ENCODE measurements at places on chromosomes 7 and 10.

DNA sequence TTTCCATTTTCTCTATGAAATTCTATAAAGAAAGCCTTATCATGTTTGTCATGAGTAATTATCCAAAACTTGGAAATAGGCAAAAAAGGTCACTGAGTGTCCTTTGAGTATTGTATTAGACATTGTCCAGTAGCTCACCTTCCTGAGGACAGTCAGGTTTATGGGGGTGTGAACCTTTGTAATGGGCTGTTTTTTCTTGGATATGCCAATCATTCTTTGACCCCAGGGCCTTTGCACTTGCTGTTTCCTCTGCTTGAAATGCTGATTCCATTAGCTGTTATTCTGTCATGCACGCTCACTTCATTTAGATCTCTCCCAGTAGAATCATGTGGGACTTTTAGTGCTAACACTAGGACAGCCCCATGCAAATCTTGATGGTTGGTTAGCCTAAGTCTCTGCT is 4.9 kb downstream of the CCDC172 start:
- no peak for DNase-seq

DNA sequence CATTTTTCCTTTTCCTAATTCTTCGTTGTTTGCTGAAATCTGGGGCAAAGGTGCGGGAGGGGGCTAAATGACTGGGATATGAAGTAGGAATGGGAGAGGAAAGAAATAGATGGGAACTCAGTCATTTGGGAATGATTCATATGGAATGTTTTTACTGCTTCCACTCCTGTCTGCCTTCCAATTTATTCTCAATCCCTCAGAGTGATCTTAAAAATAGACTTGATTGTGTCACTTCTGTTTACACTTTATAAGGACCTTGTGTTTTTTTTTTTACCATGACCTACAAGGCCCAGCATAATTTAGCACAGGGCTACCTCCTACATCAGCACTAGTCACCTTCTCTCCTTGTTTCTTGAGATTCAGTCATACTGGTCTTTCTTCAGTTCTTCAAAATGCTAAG is 97.9 kb downstream of the PTEN start:
- DNase-seq, result no peak

GRCh38 chr10:74585231-74586087 is 240.9 kb upstream of the KAT6B start:
- DNase-seq, result no peak

DNA sequence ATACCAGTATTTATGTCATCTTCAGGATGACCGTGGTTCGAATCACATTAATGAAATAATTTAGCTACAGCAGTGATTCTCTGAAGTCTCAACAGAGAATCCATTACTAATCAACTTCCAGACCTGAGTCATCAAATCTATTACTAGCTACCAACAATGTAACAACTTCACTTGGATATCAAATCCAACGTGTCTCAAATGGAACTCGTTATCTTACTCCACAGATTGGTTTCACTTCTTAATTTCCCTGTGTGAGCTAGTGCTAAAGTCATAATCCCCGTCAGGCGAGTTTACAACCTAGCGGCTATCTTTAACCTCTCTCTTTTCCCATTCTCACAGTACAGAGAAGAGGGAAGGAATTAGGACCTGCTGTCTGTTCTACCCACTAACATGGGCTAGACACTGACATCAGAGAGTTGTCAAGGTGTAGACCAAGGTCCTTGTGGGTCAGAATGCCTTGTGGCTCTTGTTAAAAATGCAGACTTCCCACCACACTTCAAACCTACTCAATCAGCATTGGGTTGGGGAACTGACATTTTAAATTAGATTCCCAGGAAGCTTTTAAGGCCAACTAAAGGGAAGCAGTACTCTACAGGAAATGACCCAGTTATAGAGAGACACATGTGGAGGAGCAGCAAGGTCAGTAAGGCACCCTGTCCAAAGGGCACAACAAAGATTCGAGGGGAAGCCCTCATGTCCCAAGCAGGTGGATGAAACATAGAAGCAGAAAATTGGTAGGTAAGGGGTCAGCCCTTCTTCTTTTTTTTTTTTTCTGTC is 57.3 kb upstream of the GSAP start:
- no peak for DNase-seq

GRCh38 chr10:25441270-25441669 is 266.5 kb downstream of the GPR158 start:
- no peak for DNase-seq

- DNase-seq, result no peak
These were observed 25.8 kb downstream of the LAMB4 start for GRCh38 chr7:108104324-108104723.

DNA sequence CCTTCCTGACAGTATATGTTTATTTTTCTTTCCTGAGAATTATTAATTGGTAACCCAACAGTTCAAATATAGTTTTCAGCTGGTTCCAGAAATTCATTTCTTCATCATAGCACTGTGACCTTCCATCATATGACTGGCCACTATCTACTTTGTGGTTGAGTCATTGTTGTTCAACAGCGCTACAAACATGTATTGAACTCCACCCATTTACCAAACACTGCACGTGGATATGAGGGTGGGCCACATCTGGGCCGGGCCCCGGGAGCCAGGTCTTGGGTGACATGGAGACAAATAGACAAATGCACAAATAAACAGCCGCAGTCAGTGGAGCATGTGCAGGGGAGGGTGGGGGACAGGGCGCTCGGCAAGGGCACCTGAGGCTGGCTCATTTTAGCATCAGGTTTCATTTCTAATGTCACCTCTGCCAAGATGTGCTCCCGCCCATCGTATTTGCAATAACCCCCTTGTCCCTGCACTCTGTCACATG is 24.0 kb upstream of the EEPD1 start:
- DNase-seq, result no peak

GRCh38 chr7:155792315-155792960 is 19.8 kb downstream of the SHH start:
- no peak for DNase-seq

DNA sequence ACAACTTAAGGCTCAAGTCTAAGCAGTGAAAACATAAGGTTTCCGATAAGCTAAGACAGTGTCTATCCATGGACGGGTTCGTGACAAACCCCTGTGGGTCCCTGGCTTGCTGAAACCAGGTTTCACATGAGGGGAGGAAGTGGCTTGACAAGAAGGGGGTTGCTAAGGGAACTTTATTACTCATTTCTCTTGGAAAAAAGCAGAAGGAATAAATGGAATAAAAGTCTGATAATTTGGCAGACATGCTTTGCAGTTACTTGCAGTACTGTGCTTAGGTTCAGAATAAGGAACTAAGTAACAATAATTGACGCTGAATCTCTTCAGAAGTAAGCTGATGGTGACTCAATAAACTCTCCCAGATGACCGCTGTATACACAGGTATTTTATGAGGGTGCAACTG is 34.7 kb downstream of the RBM17 start:
- no peak for DNase-seq

DNA sequence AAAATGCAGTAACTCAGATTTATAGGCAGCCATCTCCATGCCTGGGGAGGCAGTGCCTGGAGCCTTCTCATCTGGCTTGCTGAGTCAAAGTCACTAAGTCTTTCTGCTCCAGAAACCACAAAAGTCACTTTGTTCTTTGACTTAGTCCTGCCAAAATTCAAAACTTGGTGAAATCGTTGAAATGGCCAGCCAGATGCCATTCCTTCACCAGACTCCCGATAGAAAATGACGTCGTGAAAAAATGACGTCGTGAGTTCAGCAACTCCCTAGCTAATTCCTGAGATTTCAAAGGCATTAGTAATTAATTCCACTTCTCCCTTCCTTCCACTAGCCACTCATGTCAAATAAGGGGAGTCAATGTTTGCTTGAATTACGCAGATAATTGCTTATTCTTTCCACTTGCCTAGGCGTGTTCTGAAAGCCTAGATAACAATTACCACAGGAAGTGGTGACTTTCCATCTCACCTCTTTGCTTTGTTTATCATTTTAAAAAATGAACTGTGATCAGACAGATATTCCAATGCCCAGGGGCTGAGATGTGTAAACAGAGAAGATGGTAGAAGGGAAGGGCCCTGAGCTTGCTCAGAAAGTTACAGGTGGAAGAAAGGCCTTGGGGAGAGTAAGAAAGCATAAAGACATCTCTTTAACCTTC is 48.5 kb upstream of the OSBPL3 start:
- DNase-seq, result no peak

GRCh38 chr7:108097703-108098102 is 32.5 kb downstream of the LAMB4 start:
- no peak for DNase-seq

DNA sequence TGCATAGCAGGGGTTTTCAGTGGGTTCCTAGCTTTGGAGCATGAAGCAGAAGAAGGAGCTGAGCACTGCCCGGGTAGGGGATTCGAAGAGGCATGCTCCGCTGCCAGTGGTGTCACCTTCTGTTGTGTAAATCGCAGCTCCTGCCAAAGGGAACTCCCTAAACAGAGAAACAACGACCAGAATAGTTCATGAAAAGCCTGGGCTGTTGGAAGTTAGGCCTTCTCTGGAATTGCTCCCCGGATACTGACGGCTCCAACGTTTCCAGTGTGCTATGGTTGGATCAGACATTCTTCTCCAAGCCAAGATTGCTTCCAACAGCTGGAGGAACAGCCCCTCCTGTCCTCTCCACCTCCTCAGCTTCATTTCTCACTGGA is 546.0 kb upstream of the FZD8 start:
- DNase-seq, result no peak

GRCh38 chr7:30775992-30776391 is 4.8 kb downstream of the MINDY4 start:
- DNase-seq, result no peak

GRCh38 chr10:109996225-109996624 is 11.6 kb upstream of the ADD3 start:
- no peak for DNase-seq

DNA sequence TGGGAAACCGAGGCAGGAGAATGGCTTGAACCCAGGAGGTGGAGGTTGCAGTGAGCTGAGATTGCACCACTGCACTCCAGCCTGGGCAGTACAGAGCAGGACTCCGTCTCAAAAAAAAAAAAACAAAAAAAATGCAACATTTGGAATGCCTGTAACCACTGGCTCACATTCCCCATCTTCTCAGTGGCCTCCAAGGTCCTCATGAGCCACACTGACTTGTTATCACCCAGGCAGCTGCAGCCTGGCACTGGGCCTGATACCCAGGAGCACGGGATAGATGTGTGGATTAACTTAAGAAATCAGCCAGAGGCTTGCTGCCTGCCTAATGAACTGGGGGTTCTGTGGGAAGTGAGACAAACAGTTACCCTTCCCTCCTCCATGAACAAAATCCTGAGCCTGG is 23.0 kb downstream of the JCAD start:
- DNase-seq, result no peak

GRCh38 chr10:92385831-92386230 is 94.9 kb downstream of the MARCHF5 start:
- DNase-seq, result no peak

- DNase-seq, result no peak
These were observed 149.2 kb downstream of the DYNC1I1 start for GRCh38 chr7:95921543-95921942.
